Effector memory CD8-positive, alpha-beta T cell (primary cell): ENCODE measurements at places on chromosomes 4 and X.

- no peaks in the 10 kb centered on the region for H3K36me3 ChIP-seq
- no peak for DNase-seq
- H3K4me3 ChIP-seq, result no peak overlapping the region
- H3K4me1 ChIP-seq, result no peaks in the 10 kb centered on the region
- no peaks in the 10 kb centered on the region for H3K27me3 ChIP-seq
Measured at GRCh38 chr4:32140636-32141035, 1420.5 kb downstream of the PCDH7 start.

DNA sequence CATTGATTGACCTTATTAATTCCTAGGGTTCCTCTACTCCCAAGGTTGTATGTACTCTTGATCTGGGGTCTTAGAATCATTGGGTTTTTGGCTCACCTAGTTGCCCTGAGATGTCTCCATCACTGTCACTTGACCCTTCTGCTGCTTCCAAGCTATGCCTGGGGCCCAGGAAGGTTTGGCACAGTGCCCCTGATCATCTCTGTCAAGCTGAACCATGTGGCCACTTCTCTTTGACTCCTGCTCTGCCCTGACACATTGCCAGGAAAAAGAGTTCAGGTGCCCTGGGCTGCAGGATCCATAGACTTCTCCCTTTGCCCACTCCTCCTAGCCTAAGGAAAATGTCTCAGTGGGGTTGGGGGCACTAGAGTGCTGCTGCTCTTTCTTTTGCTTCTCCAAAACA, 3.9 kb upstream of the CHST7 start:
- DNase-seq, result no peak
- H3K36me3 ChIP-seq, result no peaks in the 10 kb centered on the region
- H3K27me3 ChIP-seq, result no peaks in the 10 kb centered on the region
- H3K27ac ChIP-seq, result no peak overlapping the region
- peaks cover 18% of the 10 kb centered on the region for H3K4me1 ChIP-seq

GRCh38 chrX:17531500-17531899, 156.5 kb downstream of the NHS start:
- no peak overlapping the region for H3K27ac ChIP-seq
- H3K36me3 ChIP-seq, result no peaks in the 10 kb centered on the region
- no peak overlapping the region for H3K4me3 ChIP-seq
- H3K4me1 ChIP-seq, result no peaks in the 10 kb centered on the region

DNA sequence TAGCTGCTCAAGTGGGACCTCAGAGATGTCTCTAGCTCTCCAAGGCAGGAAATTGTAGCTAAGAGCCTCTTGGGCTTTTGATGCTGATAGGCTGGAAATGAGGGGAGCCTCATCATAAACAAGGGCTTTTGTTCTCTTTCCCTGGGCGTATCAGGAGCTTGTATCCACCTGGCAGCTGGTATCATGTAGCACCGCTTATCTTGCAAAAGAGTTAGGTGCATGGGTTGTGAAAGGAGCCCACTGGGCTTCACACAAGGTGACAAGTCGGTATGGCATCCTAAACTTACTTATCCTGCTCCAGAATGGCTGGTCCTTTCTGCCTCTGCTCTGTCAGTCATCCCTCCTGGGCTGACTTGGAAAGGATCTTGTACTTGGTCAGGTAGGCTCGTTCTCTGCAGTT, 565.8 kb downstream of the GRXCR1 start:
- no peaks in the 10 kb centered on the region for H3K4me1 ChIP-seq
- H3K27me3 ChIP-seq, result no peaks in the 10 kb centered on the region
- DNase-seq, result no peak
- H3K4me3 ChIP-seq, result no peak overlapping the region

- no peak for DNase-seq
- H3K27ac ChIP-seq, result no peak overlapping the region
- no peak overlapping the region for H3K4me3 ChIP-seq
Measured at GRCh38 chrX:7294483-7294882, 146.5 kb upstream of the PUDP start.

GRCh38 chr4:26542991-26543390, 40.9 kb upstream of the TBC1D19 start:
- H3K4me1 ChIP-seq, result no peaks in the 10 kb centered on the region
- H3K27ac ChIP-seq, result no peak overlapping the region
- no peak overlapping the region for H3K4me3 ChIP-seq
- peaks cover 3% of the 10 kb centered on the region for H3K36me3 ChIP-seq
- H3K27me3 ChIP-seq, result peaks cover 17% of the 10 kb centered on the region
- no peak for DNase-seq
